Muscle of back (tissue), 13 donors: ENCODE measurements at places on chromosomes 12 and 14. TPM values are rescaled to one million over a fixed set of nuclear protein-coding genes. Genes with fewer than 3 reads are reported as not detected.

- no peak for DNase-seq
Measured at GRCh38 chr14:33987565-33988080, 36.7 kb upstream of the EGLN3 start.

Gene CCDC92
- 22.5 TPM for polyA plus RNA-seq

Gene HOXC4
- 17.4 TPM for polyA plus RNA-seq

Gene SDS
- not detected for polyA plus RNA-seq

DNA sequence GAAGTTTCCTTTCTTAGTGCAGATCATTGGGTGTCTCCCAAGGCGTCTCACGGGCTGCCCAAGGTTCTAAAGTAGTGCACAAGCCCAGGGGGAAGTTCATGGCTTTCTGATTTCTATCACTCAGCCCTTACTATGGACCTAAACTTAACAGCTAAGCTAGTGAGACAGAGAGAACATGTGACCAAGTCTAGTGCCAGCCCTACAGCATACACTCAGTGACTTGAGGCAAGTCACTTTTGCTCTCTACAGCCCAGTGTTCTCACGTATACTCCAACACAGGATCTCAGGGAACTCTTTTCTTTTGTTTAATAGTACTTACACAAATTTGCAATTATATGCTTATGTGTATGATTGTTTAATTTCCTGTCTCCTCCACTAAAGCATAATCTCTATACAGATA is 48.6 kb downstream of the NKX2-1 start:
- no peak for DNase-seq

GRCh38 chr12:41920355-41920754 is 224.3 kb downstream of the GXYLT1 start:
- no peak for DNase-seq

Gene ERP27
- polyA plus RNA-seq = 0.39 TPM

Gene CAPRIN2
- 30.7 TPM for polyA plus RNA-seq

DNA sequence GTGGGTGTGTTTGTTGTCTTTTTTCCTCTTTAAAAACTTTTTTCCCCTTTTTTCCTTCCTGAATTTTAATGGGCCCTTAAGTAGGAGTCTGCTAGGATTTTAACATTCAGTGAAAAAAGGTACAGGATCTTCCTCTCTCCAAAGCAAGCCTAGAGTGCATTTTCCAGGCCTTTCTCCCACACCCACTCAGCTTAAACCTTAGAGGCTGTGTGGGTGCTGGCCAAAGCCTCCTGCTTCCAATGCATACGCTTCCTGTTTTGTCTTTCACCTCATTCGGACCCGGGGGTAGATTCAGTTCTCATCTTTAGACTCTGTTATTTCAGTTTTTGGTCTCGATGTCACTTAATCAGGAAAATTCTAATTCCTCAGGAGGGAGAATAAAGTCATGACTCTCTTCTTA is 51.2 kb downstream of the TMEM30B start:
- no peak for DNase-seq

Gene ANKS1B
- polyA plus RNA-seq = 4.8 TPM

DNA sequence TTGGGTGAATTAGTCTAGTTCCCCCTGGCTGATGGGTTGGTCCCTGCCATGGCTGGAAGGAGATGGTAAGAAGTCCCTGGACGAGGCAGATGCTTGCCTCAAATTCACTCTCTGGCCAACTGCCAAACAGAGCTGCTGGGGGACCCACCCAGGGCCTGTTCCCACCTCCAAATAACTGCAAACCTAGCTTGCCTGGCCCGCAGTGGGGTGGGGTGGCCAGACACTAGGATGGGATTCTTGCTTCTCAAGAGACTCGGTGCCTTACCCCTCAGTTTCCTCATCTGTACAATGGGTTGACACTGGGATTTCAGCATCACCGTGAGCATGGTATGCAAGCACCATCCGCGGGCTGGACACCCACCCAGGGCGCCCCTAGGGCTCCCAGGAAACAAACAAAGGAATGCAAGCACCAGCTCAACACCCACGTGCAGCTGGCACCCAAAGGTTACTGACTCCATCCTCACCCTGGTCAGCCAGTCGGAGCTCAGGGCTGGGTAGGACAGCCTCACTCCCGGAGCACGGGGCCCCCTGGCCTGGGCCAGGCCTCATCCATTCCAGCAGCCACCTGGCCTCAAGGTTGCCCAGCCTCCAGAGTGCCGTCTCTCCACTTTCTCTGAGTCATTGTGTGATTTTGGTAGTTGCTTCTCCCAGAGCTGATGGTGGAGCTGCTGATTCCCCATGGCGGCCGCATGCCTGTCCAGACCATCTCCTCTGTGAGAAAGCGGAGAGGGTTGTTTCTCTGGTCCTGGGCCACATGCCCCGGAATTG is 205.2 kb upstream of the RTL1 start:
- DNase-seq = no peak

Gene KCNC2
- polyA plus RNA-seq = 0.44 TPM

DNA sequence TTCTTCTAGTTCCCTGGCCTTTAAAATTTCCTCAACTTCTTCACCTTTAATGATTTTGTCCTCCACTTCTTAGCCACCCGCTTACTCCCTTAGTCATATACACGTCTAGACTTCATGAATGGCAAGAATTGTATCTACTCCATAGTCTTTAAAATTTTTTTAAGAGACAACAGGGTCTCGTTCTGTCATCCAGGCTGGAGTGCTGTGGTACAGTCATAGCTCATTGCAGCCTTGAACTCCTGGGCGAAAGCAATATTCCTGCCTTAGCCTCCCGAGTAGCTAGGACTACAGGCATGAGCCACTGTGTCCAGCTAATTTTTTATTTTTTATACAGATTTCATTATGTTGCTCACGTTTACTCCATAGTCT is 47.9 kb downstream of the BBS10 start:
- DNase-seq = no peak

GRCh38 chr12:24960222-24960855 is 11.4 kb upstream of the BCAT1 start:
- no peak for DNase-seq

DNA sequence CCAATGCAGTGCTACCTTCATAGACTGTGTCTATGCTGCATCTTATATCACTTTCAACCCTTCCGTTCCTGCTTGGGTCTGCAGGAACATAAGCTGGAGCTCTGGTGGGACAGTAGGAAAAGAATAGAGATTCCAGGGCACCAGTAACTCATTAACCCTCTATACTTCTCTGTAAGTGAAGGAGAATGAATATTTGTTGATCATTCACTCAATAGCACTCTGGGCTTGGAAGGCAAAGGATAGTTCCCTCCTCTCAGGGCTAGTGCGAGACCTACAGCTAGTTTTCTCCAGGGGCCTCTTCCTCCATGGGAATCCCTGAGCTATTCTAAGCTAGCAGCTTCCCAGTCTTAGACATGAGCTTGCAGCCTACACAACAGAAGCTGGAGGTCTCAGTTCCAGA is 84.7 kb downstream of the BMP4 start:
- DNase-seq = peak; percentile 33

GRCh38 chr14:53247596-53248370 is 94.7 kb upstream of the DDHD1 start:
- peak; percentile 16 for DNase-seq

GRCh38 chr14:55301437-55302121 is 30.4 kb downstream of the FBXO34 start:
- DNase-seq = no peak

DNA sequence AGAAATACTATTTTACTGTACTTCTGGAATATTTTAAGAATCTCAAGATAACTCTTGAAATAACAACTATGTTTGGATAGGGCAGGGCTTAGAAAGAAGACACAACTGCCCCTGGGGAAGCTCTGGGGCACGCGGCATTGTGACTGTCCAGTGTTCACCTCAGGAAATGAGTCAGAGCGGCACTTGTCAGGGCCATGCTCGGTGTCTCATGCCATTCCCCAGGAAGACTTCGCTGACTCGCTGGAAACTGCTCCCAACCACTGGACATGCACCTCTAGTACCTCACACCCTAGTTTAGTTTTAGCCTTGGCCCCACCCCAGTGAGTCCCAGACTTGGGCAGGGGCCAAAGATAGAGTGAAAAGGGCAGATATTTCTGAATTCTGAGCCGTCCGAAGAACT is 192.0 kb downstream of the TTC7B start:
- no peak for DNase-seq

Gene SMCO3
- 0.16 TPM for polyA plus RNA-seq
